Kidney capillary endothelial cell (primary cell): ENCODE measurements at places on chromosomes 3 and 15.

GRCh38 chr3:23665741-23666140 lies 140.0 kb upstream of the UBE2E1 start:
- no peak for DNase-seq

GRCh38 chr15:97084650-97085049 lies 754.1 kb downstream of the NR2F2 start:
- DNase-seq = no peak

- DNase-seq = no peak
Observed at GRCh38 chr15:83053151-83053550, 13.9 kb downstream of the BTBD1 start.

DNA sequence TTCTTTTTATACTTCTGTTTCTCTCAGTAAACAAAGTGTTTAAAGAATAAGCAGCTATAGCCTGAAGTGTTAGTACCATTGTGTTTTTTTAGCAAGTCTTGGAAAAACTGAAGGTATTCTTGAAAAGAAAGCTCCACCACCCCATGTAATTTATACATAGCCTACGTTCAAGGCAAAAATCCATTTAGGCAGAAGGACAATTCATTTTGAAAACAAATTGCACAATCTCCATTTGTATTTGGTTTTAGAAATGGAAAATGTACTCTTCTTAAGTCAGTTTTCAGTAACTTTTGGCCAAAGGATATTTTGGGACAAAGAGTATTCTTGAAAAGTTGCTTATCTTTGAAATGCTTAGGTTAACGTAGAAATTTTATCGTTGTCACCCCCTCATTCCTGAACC lies 34.5 kb downstream of the PTPRG start:
- no peak for DNase-seq

DNA sequence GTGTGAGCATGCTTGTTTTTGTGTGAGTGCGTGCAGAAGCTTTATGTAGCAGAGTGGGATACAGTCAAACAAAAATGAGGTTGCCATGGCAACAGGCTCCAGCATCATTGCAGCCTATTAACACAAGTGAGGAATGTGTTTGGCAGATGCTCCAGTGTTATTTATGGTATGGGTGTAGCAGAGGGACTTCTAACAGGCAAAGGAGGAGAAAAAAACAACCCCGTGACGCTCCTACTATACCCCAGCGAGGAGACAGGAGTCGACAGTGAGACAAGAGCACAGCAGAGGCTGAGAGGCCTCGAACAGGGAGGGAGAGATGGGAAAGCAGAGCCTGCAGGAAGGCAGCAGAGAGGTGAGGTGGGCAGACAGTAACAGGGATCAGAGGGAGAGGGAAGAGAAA lies 4.9 kb downstream of the ADCY5 start:
- no peak for DNase-seq

DNA sequence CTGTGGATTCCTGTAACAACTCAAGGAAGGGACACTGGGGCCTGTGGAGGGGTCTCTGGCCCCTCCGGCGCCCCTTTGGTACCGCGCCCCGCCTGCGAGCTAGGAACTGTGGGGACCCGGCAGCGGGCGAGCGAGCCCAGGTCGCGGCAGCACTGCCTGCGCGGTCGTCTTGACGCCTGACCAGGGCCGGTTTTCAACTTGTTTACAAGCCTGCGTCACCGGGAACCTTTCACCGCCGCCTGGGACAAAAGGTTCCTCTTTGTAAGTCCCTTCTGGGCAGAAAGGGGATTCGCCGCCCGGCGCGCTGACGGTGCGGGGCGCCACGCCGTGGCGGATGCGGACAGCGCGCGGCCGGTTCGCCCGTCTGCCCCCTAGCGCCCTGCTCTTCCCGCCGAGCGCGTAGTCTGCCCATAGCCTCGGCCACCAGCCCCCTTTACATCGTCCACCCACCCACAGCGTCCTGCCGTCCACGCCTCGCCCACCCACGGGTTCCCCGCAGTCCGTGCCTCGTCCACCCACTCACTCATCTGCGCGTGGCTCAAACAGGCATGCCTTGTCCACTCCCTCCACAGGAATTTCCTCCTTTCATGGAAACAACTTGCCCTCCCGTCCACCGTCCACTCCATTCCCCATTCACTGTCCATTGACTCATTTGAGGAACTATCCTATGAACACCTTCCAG lies 5.5 kb upstream of the CFAP100 start:
- DNase-seq = peak; percentile 74

DNA sequence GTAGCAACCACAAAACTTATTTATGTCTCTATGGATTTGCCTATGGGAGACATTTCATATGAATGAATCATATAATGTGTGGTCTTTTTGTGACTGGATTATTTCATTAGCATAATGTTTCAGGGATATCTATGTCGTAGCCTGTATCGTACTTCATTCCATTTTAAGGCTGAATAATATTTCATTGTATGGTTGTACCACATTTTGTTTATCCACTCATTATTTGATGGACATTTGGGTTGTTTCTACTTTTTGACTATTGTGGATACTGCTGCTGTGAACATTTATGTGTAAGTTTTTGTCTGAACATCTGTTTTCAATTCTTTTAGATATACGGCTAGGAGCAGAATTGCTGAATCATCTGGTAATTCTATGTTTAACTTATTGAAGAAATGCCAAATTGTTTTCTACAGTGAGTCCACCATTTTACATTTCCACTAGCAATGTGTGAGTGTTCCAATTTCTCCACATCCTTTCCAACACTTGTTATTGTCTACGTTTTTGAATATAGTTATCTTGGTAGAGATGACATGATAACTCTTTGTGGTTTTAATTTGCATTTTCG lies 134.4 kb upstream of the DAZL start:
- DNase-seq = no peak
